ENCODE measurements at places on chromosomes 16 and 17.

DNA sequence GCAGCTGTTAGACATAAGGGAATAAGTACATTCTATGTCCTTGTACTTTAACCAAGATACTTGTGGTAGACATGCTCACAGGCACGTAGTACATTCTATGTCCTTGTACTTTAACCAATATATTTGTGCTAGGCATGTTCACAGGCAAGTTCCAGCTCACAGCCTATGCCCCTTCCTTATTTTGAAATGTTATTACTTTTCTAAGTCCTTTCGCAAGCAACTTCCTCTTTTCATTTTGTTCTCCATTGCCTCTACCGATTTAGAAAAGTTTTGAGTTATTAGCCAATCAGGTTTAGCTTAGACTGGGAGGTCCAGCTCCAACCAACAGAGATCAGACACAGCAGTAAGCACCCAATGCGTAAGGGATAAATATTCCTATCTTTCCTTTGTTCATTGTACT lies 60.1 kb upstream of the NUDT7 start:
- DNase-seq: no peak

- no peak for DNase-seq
Measured at GRCh38 chr17:81365148-81365600, 30.1 kb upstream of the BAHCC1 start.

- no peak for DNase-seq
Measured at GRCh38 chr16:71626858-71627213, 852 bp downstream of the MARVELD3 start.

GRCh38 chr16:69293401-69293800 lies 17.7 kb upstream of the VPS4A start:
- DNase-seq: no peak

DNA sequence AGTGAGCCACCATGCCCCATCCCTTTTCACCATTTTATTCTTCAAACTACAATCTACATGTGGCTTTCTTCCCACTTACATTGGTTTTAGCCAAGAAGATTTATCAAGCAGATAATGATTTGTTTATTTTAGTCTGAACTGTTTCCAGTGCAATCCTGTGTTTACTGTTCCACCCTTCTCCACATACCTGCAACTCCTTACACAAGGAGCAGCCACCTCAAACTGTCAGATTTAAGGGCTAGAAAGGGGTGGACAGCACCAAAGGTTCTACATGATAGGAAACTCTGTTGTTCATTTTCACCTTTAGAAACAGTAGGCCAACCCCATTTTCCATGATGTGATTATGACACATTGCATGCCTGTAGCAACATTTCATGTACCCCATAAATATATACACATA lies 1.9 kb downstream of the RUNDC1 start:
- DNase-seq: no peak

GRCh38 chr16:67661101-67661761 lies 471 bp downstream of the PARD6A start:
- no peak for DNase-seq

GRCh38 chr16:56669005-56669839 lies at the start of gene MT1H:
TSS of gene MT1H (plus strand) at chr16:56669814. CDS start at chr16:56669885, 71 bp downstream.
- DNase-seq: no peak

DNA sequence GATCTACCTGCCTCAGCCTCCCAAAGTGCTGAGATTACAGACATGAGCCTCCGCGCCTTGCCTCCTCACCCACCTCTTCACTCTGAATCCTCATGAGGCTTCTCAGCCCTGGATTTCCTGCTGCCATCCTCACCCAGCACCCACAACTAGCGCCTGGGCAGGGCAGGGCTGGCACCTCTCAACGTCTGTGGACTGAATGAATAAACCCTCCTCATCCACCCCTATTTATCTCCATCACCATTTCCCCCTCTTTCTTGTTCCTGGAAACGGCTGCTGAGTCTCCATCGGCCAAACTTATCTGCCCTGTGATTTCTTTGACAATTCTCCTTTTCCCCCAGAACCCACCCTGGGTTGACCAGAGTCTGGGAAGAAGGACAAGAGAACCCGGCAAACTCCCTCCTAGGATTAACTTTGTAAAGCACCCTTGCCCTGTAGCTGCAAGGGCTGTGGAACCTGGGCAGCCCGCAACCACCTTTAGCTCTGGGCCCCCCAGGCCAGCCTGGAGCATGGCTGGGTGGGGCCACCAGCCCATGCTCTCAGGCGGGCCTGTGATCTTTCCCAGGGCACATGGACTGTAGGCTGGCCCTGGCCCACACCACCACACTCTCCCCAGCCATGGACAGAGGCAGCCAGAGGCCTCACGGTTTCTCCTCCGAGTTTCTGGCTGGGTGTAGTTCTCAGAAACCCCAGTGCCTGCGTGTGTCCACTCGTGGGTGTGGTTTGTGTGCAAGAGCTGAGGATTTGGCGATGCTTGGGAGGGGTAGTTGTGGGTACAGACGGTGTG lies 2.4 kb downstream of the SPN start:
- no peak for DNase-seq

GRCh38 chr16:70754851-70755600 lies 45.9 kb downstream of the VAC14 start:
- no peak for DNase-seq

Data from NCI-H187 (cell line).